ENCODE measurements at places on chromosomes 3 and 15.

DNA sequence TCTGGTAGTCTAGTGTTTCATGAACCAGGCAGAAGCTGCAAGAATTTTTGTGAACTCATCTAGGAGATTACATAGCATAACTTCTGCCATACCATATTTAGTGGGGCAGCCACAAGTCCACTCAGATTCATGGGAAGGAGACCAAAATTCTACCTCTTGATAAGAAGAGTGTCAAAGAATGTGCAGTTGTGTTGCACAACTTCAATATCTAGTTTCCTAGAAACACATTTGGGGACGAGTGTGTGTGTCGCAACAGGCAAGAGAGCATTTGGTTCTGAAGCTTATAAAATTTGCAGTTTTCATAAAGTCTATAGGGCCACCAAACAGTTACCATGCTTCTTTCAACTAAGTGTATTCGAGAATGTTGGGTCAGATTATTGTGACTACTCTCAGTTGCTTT is 115.3 kb downstream of the KCNH8 start:
- DNase-seq: no peak

DNA sequence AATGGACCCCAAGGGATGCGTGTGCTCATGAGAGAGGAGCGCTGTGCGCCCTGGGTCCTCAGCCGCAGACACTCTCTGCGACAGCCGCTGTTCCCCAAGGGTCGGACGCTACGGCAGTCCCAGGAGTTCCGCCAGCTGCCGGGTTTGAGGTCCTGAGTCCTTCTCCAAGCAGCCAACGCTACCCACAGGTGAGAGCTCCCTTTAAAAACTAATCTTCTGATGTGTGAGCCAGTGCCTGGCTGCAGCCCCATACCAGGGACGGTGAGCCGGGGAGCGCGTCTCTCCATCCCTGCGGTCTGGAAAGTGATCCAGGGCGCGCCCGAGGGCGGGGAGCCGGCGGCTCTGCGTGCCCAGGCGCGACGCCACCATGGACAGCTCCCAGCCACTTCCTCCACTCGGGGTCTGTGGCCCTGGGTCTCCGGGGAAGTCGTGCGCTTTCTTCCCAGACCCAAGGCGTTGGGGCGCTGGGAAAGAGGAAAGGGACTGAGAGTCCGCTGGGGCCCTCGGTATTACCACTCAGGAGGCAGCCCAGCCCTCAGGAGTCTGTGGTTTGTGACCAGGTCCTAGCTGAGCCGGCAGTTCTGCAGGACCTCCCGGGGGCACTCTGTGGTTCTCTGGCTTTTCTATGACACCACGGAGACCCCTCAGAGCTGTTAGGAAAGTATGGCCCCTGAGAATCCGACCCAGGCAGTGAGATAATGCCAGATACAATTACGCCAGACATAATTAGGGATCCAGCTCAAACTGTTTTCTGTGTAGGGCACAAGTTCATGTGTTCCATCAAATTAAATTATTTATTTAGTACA is 1.4 kb downstream of the CEMIP start:
- DNase-seq: no peak

DNA sequence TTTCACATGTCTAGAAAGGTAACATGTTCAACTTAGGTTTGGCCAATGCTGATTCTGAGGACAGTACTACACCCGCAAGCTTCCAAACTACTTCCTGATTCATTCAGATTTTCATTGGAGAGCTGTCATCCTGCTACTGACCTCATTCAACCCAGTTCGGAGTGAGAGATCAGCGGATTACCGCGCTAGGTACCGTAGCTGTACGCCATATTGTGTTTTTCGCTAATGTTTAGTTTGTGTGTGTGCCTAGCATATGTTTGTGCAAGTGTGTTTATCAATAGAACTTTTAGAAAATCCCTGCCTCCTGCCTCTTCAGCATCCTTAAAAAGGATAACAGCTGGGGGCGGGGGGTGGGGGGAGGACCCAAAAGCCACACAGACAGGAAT is 1.1 kb downstream of the ZBTB20 start:
- peak; percentile 33 for DNase-seq

DNA sequence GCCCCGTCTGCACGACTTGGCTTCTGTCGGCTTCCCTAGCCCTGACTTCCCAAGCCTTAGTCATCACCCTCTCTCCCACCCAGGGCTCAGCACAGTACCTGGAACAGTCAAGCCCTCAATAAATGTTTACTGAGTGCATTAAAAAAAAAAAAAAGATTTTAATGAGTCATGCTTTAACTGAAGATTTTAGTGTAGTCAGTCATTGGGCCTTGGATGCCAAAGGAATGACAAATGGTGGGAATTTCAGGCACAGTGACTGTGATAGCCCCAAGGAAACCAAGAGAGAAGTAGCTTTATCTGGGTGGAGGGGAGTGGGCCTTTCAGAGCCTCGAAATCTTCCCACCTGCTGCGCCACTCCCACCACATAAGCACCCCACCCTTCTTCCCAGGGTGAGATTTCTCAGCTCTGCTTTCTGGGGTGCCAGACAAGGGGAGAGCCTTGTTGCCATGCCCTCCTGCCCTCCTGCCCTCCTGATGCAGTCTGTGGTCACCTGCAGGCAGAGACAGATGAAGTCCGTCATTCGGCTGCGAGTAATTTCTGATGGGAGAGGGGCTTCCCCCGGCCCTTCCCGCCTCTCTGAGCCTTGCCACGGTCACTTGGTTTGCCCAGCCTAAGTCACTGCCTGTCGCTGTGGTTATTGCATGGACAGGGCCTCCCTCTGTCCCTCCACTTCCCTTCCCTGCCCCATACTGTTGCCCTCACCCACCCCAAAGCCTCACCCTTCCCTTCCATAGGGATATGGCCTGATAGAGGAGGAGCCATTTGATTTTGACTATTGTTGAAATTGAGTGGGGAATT is 41.8 kb downstream of the SMAD3 start:
- DNase-seq: peak; percentile 97

- DNase-seq: no peak
These were observed 30.4 kb upstream of the OR4F6 start for GRCh38 chr15:101772921-101773320.

DNA sequence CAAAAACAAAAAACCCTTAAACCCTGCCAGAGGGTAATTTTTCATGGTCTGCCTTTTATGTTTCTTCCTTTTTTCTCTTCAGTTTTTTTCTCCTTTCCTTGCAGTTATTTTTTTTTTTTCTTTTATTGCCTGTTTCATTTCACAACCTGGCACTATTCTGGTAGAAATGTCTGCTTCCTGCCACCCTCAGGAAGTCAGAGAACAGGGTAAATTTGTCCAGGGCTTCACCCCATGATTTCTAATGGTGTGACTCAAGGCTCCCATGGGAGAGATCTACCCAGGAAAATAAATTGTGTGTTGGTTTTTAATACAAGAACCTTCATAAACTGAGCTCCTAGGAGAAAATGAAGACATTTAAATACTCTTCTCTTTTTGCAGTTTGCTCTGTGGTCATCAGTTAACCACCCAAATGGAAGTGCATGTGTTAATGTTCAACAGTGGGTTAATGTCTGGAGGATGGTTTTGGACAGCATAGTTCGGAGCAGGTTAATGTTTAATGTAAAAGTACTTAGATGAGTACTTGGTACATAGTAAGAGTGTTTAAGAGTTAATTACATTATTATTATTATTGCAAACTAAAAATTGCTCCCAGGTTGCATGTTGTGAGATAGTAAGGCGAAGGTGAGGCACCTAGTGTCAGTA is 45.9 kb downstream of the CGNL1 start:
- DNase-seq: no peak

All from AG04450 (cell line).